ENCODE measurements at places on chromosomes 16 and 17.

DNA sequence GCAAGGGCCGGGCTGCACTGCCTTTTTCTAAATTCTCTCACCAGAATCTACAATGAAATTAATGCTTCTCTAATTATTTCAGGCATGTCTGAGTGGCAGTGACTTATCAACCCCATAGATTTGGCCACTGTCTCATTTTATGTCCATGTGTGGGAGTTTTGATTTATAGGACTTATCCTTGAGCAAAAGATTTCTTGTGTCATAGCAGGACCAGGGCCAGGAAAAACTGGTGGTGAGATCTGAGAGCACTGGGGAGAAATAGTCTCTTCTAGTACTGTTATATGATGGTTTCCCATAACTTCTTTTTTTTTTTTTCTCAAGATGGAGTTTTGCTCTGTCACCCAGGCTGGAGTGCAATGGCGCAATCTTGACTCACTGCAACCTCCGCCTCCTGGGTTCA lies 1.5 kb upstream of the KRT23 start:
- DNase-seq: no peak

- no peak for DNase-seq
These were observed 732.5 kb upstream of the RBFOX1 start for GRCh38 chr16:6600167-6600566.

GRCh38 chr17:12665263-12666210 lies at the start of gene MYOCD:
TSS of gene MYOCD (plus strand) at chr17:12665890. CDS start at chr17:12666189, 299 bp downstream.
- no peak for DNase-seq

GRCh38 chr17:47292206-47292605 lies 31.5 kb upstream of the EFCAB13 start:
- no peak for DNase-seq

- DNase-seq: no peak
These were observed 32.4 kb downstream of the WWP2 start for GRCh38 chr16:69794486-69794885.

- DNase-seq: no peak
These were observed 87.5 kb upstream of the SDK2 start for GRCh38 chr17:73731733-73732132.

DNA sequence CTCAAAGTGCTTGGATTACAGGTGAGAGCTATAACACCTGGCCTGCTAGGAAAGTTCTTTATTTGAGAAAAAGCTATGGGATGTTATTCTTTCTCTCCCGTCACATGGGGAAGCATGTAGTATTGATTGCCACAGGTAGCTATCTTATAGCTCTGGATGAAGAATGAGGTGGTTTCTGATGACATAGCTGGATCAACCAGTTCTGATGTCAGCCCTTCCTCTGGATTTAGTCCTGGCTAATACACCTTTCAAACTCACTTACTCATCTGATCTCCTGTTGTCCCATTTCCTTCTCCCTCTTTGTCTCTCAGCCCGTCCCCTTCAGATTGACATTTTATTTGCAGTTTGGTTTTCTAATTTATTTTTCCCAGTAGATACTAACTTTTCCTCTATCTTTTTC lies 14.1 kb upstream of the PPM1D start:
- no peak for DNase-seq

- no peak for DNase-seq
These were observed 14.0 kb upstream of the C16orf78 start for GRCh38 chr16:49359591-49359990.

- no peak for DNase-seq
These were observed 20.4 kb downstream of the PRKCA start for GRCh38 chr17:66322764-66323163.

- no peak for DNase-seq
These were observed 1.7 kb downstream of the USP32 start for GRCh38 chr17:60390186-60390585.

DNA sequence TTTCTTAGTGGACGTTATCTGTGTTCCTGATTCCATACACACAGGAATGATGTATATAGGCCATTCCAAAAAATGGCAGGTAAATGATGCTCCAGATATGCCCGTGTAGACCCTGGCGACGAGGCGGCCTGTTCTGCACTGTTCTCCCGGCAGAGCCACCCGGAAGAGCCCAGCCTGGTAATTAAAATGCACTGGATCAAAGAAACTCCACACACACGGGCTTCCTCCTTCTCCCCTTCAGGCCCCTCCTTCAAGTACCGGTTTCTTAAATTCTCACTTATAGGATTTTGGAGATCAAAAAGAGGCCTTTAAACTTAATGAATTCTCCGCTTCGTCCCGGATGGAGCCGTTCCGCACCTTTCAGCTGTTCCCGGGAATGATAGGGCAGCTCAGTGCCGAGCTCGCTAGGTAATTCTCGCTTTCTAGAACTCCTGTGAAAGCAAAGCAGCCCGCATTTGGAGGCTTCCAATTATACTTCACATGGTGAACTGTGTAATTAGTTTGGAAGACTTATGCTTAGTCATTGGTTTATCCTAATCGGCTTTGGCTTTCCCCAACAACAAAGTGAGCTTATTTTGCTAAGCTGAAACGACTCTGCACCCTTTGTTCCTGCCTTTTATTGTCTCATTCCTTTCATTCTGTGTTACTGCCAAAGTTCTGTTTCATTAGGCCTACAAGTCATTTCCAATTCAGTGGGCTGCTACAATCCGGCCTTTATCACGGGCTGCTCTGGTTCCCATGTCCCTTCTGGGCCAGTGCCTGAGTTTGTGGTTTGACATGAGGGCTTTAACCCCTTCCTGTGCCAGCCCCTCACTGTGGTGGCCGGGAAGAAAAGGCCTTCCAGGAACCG lies 150.0 kb downstream of the MSI2 start:
- no peak for DNase-seq

- no peak for DNase-seq
These were observed 2.3 kb downstream of the AXIN1 start for GRCh38 chr16:350203-350602.

- no peak for DNase-seq
These were observed 8.0 kb upstream of the SLC12A3 start for GRCh38 chr16:56856876-56857447.

DNA sequence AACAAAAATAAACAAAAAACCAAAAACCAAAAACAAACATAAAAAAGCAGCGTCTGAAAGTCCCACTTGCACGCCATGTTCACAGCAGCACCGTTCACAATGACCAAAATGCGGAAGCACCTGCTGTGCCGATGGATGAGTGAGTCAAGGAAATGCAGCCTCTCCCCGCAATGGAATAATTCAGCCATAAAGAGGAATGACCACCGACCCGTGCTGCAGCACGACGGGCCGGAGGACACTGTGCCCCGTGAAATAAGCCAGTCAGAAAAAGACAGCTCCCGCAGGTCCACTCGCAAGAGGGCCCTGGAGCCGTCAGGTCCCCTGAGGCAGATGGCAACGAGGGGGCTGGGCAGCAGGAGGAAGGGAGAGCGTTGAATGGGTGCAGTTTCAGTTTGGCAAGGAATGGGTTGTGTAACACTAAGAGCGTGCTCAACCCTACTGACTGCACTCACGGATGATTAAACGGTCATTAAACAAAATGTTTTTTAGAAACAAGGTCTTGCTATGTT lies 5.1 kb downstream of the CLCN7 start:
- DNase-seq: no peak
